ENCODE measurements at places on chromosomes 1 and 21.
A peak's percentile ranks its signal among the peaks of the same experiment; 100 is the strongest.

GRCh38 chr1:150650193-150650592 lies 20.8 kb upstream of the ENSA start:
- DNase-seq, result no peak

- peak; percentile 16 for DNase-seq
These were observed 8.8 kb downstream of the MYCL start for GRCh38 chr1:39892601-39893595.

GRCh38 chr1:111474106-111474505 lies 322 bp downstream of the C1orf162 start:
- DNase-seq, result no peak

DNA sequence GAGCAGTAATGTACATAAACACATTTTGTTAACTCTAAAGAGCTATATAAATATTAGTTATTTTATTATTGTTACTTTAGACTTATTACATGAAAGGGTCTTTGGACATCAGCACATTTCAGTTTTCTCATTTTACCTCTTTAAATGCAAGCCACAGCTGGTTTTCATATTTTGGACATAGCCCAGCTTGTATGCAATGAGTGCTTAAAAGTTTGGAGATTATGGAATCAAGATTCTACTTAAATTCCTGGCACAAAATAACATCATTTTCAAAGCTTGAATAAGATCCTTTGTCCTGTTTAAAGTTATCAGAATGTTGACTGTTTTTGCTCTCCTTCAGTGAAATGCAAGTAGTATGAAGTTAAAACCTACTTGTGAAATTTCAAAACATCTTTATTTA lies 15.5 kb upstream of the LEPR start:
- no peak for DNase-seq

DNA sequence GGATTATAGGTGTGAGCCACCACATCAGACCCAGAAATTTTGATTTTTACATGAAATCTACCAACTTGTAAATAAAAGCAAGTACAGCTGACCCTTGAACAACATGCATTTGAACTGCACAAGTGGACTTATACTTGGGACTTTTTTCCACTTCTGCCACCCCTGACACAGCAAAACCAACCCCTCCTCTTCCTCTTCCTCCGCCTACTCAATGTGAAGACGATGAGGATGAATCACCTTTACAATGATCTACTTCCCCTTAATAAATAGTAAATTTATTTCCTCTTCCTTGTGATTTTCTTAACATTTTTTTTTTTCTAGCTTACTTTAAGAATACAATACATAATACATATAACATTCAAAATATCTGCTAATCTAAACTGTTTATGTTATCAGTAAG lies 17.5 kb upstream of the YRDC start:
- no peak for DNase-seq

DNA sequence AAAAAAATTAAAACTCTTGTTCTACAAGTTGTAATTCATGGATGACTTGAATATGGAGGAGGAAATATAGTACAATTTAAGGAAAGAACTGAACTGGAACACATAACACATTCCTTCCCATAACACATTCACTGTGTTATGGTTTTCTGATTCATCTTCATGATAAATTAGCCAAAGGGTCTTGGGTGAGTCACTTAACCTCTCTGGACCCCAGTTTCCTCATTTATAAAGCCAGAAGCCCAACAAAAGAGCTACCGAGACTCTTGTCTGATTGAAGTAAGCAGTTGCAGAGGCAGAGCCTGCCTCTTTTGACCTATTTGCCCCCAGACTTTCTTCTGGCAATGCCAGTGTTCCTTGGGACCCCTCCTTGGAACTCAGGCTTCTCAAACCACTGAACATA lies 161.9 kb upstream of the KCTD3 start:
- DNase-seq, result no peak

All from NCI-H345 (cell line).